ENCODE measurements at places on chromosomes 2 and 18.

- H3K27me3 ChIP-seq = no peaks in the 10 kb centered on the region
- H3K4me3 ChIP-seq = peak overlapping the region; percentile 60
- no peaks in the 10 kb centered on the region for H3K36me3 ChIP-seq
- no peak overlapping the region for H3K27ac ChIP-seq
Observed at GRCh38 chr18:34153711-34154110, 71.0 kb downstream of the NOL4 start.

GRCh38 chr18:76699923-76700322, 122.4 kb upstream of the ZNF236 start:
- DNase-seq = no peak
- no peaks in the 10 kb centered on the region for H3K4me1 ChIP-seq
- H3K4me3 ChIP-seq = no peak overlapping the region
- peaks cover 79% of the 10 kb centered on the region for H3K27me3 ChIP-seq
- no peaks in the 10 kb centered on the region for H3K36me3 ChIP-seq
- H3K27ac ChIP-seq = no peak overlapping the region

GRCh38 chr18:57833441-57834101, 30.5 kb upstream of the ATP8B1 start:
- no peak overlapping the region for H3K27ac ChIP-seq
- H3K36me3 ChIP-seq = no peaks in the 10 kb centered on the region
- no peaks in the 10 kb centered on the region for H3K4me1 ChIP-seq
- DNase-seq = peak; percentile 23
- no peak overlapping the region for H3K4me3 ChIP-seq
- H3K27me3 ChIP-seq = no peaks in the 10 kb centered on the region

DNA sequence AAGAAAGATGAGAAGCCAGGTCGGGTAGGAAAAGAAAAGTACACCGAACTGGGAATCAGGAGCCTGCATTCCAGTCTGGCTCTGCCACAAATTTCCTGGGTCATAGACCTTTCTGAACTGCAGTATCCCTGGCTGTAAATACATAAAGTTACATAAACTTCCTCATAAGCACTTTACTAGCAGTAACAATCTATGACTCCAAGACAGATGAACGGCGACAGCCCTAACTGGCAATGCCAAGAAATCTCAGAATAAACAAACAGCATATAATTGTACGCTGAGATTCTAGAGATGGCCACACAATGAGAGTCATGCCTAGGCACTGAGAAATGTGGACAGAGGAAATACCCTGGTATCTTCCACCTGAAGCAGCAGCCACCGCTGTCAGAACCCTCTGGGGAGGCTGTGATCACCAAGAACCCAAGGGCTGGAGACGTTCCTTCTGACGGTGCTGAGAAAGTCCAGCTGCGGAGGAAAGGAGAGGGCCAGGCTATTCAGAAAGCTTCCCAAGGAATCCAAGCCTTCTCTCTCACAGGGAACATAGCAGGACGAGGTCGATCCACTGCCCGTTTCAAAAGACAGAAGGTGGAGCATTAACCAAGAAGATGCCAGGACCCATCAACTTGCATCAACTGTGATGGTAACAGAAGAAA, 89.3 kb upstream of the SLC66A3 start:
- H3K27ac ChIP-seq = no peak overlapping the region
- H3K4me3 ChIP-seq = no peak overlapping the region
- no peaks in the 10 kb centered on the region for H3K36me3 ChIP-seq
- DNase-seq = no peak

DNA sequence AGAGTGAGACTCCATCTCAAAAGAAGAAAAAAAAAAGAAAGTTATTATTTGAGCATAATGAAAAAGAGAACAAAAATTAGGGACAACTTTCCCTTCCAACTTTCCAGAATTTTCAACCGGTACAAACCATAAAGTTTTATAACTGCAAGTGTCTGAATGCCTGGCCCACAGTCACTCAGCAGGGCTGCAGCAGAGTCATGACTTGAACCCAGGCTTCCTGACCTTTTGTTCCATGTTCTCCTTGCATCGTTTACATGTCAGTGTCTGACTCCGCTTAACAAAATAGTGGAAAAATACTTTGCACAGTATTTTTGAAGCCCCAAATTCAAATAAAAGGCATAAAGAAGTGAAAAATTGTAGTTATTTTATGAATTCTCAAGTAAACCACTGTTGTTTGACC, 82.7 kb downstream of the LTBP1 start:
- no peaks in the 10 kb centered on the region for H3K36me3 ChIP-seq
- H3K27me3 ChIP-seq = no peaks in the 10 kb centered on the region
- no peak overlapping the region for H3K4me3 ChIP-seq
- no peak for DNase-seq
- peaks cover under 1% of the 10 kb centered on the region for H3K4me1 ChIP-seq
- H3K27ac ChIP-seq = no peak overlapping the region

DNA sequence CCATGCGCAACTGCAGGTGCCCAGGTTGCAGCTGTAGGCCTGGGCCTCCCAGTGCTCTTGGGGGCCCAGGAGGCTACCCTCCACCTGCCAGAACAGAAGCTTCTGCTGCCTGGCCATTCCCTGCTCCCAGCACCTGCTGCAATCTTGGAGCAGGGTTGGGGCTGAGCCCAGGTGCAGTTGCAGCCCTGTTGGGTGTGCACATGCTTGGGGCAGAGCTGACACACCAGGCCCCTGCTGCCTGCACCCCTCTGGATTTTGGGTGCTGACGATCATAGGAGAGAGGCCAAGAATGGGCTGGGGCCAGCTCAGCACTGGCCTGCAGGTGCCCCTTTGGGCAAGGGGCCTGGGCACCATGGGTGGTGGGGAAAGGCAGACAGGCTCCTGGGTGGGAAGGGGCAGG, 20.5 kb upstream of the SP140L start:
- H3K4me3 ChIP-seq = no peak overlapping the region
- no peaks in the 10 kb centered on the region for H3K36me3 ChIP-seq
- no peaks in the 10 kb centered on the region for H3K4me1 ChIP-seq
- no peak for DNase-seq

GRCh38 chr18:76955524-76956170, 133.3 kb downstream of the ZNF236 start:
- no peak overlapping the region for H3K27ac ChIP-seq
- no peaks in the 10 kb centered on the region for H3K4me1 ChIP-seq
- H3K36me3 ChIP-seq = 0 out of 2 replicates have a peak, but pooled peaks cover 1% of the 10 kb centered on the region
- no peaks in the 10 kb centered on the region for H3K27me3 ChIP-seq

GRCh38 chr2:8391126-8391525, 290.7 kb upstream of the ID2 start:
- no peak overlapping the region for H3K27ac ChIP-seq
- H3K4me3 ChIP-seq = no peak overlapping the region
- H3K36me3 ChIP-seq = no peaks in the 10 kb centered on the region
- DNase-seq = no peak
- H3K27me3 ChIP-seq = no peaks in the 10 kb centered on the region

DNA sequence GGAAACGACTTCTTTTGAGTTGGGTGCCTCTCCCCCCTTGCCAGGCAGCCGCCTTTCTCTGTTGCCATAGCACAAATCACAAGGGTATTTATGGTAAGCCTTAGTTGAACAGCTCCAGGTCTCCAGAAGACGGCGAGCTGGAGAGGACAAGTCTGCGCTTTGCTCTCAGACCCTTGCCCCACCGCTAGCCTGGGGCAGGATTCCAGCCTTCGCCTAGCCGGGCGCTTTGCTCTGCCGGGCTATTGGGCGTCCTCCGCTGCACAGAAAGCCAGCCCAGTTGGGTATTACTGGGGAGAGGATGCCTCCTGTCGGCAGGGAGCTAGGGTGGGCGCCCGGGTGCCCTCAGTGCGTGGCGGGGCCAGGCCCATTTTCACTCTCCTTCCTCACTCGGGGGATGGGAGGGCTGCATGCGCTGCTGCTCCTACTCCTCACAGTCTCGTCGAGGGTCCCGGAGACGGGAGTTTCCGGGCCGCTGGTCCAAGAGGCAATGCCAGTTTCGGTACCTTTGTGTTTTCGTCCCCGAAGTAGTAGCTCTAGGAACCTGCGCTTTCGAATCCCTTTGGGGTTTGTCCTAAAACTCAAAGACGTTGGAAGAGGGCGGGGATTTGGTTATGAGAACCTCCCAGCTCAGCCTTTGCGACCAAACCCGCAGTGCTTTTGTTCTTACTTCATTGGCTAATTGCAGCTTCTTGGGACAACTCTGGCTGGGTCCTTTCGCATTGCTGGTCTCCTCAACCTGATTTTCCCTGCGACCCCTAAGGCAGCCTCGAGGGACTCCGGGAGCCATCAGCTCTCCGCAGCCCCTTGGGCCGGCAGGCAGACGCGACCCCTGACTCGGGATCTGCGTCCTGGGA, 3.6 kb upstream of the DLX2 start:
- no peak overlapping the region for H3K27ac ChIP-seq
- H3K4me3 ChIP-seq = peak overlapping the region; percentile 67
- peak; percentile 52 for DNase-seq
- no peaks in the 10 kb centered on the region for H3K27me3 ChIP-seq
- no peaks in the 10 kb centered on the region for H3K36me3 ChIP-seq
- 0 out of 2 replicates have a peak, but pooled peaks cover 10% of the 10 kb centered on the region for H3K4me1 ChIP-seq

DNA sequence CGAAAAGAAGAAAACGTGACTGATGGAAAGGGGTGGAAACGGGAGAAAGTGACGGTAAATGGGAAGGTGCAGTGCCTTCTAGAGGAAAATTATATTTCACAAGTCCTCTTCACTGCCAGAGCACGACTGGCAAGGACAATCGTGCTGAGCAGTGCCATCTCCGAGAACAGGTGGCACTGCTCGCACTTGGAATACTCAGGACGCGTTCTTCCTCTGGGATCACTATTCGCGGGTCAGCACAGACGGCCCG, 364 bp downstream of the STAT1 start:
- peak overlapping the region; percentile 43 for H3K27ac ChIP-seq
- no peaks in the 10 kb centered on the region for H3K27me3 ChIP-seq
- peaks cover 24% of the 10 kb centered on the region for H3K4me1 ChIP-seq
- DNase-seq = no peak
- H3K36me3 ChIP-seq = peaks cover 6% of the 10 kb centered on the region

DNA sequence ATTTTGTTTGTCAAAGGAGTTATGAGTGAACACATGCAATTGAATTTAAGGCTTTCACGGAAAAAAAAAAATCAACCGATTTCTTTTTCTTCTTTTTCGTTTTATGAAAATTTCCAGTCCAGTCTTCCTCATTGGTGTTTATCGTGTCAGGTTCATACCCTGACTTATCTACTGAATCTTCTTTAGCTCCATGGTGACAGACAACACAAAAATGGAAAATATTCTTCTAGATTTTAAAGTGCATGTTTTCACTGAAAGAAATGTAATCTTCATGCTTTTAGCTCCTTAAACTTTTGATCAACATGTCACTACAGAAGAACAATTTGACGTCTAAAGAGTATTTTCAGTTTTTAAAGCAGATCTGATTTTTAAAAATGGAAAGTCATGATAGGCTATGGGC, 14.7 kb downstream of the KCNE4 start:
- H3K27me3 ChIP-seq = peaks cover 25% of the 10 kb centered on the region
- no peak overlapping the region for H3K27ac ChIP-seq
- no peaks in the 10 kb centered on the region for H3K4me1 ChIP-seq

GRCh38 chr2:120857422-120857821, 121.8 kb downstream of the GLI2 start:
- no peak overlapping the region for H3K4me3 ChIP-seq
- no peaks in the 10 kb centered on the region for H3K36me3 ChIP-seq
- no peak for DNase-seq
- H3K27ac ChIP-seq = no peak overlapping the region

DNA sequence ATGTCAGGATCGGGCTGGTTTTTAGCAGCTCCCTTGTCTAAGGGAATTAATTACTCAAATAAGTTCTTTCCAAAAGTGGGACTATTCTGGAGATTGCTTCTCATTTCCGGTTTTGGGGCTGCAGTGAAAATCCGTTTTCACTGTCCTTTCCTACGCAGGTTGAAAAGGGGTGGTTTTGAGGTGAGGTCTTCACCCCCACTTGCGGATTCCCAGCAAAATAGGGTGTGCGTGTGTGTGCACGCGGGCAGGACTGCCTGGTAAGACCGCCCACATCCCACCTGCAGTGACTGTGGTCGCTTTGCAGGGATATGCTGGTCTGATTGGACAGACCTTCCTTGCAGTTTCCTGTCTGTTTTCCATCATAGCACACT, 472 bp upstream of the PLEKHM3 start:
- no peak for DNase-seq
- H3K27me3 ChIP-seq = no peaks in the 10 kb centered on the region
- H3K27ac ChIP-seq = no peak overlapping the region
- peak overlapping the region; percentile 91 for H3K4me3 ChIP-seq

GRCh38 chr2:233311241-233311926, 3.8 kb downstream of the SAG start:
- H3K4me3 ChIP-seq = no peak overlapping the region
- H3K27me3 ChIP-seq = no peaks in the 10 kb centered on the region
- no peak overlapping the region for H3K27ac ChIP-seq

GRCh38 chr2:172671501-172671900, 64.1 kb upstream of the RAPGEF4 start:
- H3K27ac ChIP-seq = peak overlapping the region; percentile 93
- DNase-seq = peak; percentile 22
- no peaks in the 10 kb centered on the region for H3K36me3 ChIP-seq
- H3K4me3 ChIP-seq = no peak overlapping the region

DNA sequence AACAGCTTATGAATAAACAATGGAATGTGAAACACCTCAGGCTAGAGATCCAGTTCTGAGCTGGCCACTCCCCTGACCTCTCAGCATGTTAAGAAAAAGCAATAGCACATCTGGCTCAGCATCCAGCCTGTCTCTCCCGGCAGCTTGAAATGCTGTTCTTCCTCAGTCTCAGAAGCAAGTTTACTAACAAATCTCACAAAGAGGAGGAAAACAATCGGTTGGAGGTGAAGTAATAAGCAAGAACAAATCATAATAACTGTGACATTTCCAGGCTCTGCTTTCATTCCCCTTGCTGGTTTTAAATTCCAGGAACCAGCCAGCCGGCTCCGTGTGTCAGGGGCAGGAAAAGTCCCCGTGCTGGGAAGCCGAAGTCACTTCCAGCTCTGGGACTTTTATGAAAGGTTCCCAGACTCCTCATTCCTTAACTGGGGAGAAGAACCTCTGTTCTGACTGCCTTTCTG, 133.9 kb upstream of the ARL4C start:
- peaks cover 21% of the 10 kb centered on the region for H3K4me1 ChIP-seq
- H3K36me3 ChIP-seq = no peaks in the 10 kb centered on the region
- H3K4me3 ChIP-seq = no peak overlapping the region
- H3K27me3 ChIP-seq = no peaks in the 10 kb centered on the region
- DNase-seq = no peak

DNA sequence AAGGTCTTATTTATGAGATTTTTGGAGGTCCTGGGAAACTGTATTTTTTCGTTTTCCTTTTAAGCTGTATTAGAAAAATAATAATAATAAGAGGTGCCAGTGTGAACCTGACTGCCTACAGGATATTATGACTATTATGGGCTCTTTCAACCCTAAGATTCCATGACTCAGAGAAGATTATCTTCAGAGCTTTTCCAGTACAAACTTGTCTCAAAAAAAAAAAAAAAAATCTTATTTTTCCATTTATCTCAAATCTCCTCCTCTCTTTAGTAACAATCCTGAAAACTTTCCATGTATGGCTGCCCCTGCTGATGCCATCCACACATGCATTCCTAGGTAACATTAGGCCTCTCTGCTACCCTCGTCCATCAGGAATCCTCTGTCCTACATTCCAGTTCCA, 36.7 kb upstream of the RPE start:
- DNase-seq = no peak
- no peak overlapping the region for H3K27ac ChIP-seq
- no peaks in the 10 kb centered on the region for H3K36me3 ChIP-seq
- H3K27me3 ChIP-seq = peaks cover 45% of the 10 kb centered on the region
- no peaks in the 10 kb centered on the region for H3K4me1 ChIP-seq

- peaks cover 8% of the 10 kb centered on the region for H3K36me3 ChIP-seq
- H3K27me3 ChIP-seq = no peaks in the 10 kb centered on the region
- no peak overlapping the region for H3K4me3 ChIP-seq
- peaks cover 26% of the 10 kb centered on the region for H3K4me1 ChIP-seq
Observed at GRCh38 chr18:23209796-23210195, 74.5 kb downstream of the CABLES1 start.

Data from PC-3 (cell line).